CD14-positive monocyte (primary cell): ENCODE measurements at places on chromosomes 16 and 17. TPM values are rescaled to one million over a fixed set of nuclear protein-coding genes. Genes with fewer than 3 reads are reported as not detected.

KCNH4 gene
- polyA plus RNA-seq = not detected

EARS2 gene
- 4.2 TPM for polyA plus RNA-seq

STAT5A gene
- polyA plus RNA-seq = 30.5 TPM

KRT31 gene
- polyA plus RNA-seq = not detected

FBXW10B gene
- 0.09 TPM in 1 of 2 replicates, not detected in the other for polyA plus RNA-seq

SHPK gene
- polyA plus RNA-seq = 3.9 and 4.3 TPM in 2 replicates

JUP gene
- polyA plus RNA-seq = 22.1 and 39.2 TPM in 2 replicates

GCGR gene
- polyA plus RNA-seq = not detected in 2 replicates

TPSG1 gene
- polyA plus RNA-seq = not detected in 2 replicates

ZDHHC1 gene
- polyA plus RNA-seq = 14.2 TPM

ZNF597 gene
- 0.36 and 0.80 TPM in 2 replicates for polyA plus RNA-seq

CACNG4 gene
- not detected in 2 replicates for polyA plus RNA-seq

BAIAP2 gene
- polyA plus RNA-seq = 14.9 and 17.0 TPM in 2 replicates

ITGAD gene
- polyA plus RNA-seq = not detected

RASD1 gene
- polyA plus RNA-seq = 1.3 TPM

GFAP gene
- polyA plus RNA-seq = 0.03 TPM in 1 of 2 replicates, not detected in the other

SLFN13 gene
- 3.0 TPM for polyA plus RNA-seq

CDH3 gene
- polyA plus RNA-seq = not detected in 2 replicates

TLCD2 gene
- not detected for polyA plus RNA-seq

CDRT4 gene
- polyA plus RNA-seq = not detected

TMEM238L gene
- polyA plus RNA-seq = not detected in 2 replicates

WSCD1 gene
- polyA plus RNA-seq = not detected in 2 replicates

ST6GALNAC1 gene
- not detected for polyA plus RNA-seq

AATK gene
- 0.93 TPM for polyA plus RNA-seq

CCL5 gene
- polyA plus RNA-seq = 2.8 TPM

CNGB1 gene
- polyA plus RNA-seq = not detected in 2 replicates

SLC52A1 gene
- polyA plus RNA-seq = not detected in 2 replicates

LAT gene
- 1.5 TPM for polyA plus RNA-seq

CLEC18A gene
- not detected for polyA plus RNA-seq

ABCC6 gene
- polyA plus RNA-seq = 14.7 TPM

SHCBP1 gene
- polyA plus RNA-seq = 0.93 TPM

OR4D1 gene
- polyA plus RNA-seq = 0.01 and 0.03 TPM in 2 replicates

UNC13D gene
- polyA plus RNA-seq = 111 and 119 TPM in 2 replicates

BTBD17 gene
- polyA plus RNA-seq = not detected

CRISPLD2 gene
- 69.0 TPM for polyA plus RNA-seq

MBTD1 gene
- polyA plus RNA-seq = 3.2 and 11.3 TPM in 2 replicates

HS3ST3B1 gene
- 0.73 TPM for polyA plus RNA-seq

ENKD1 gene
- polyA plus RNA-seq = 6.2 and 10.9 TPM in 2 replicates

KRT28 gene
- polyA plus RNA-seq = not detected in 2 replicates

SDK2 gene
- not detected for polyA plus RNA-seq

ITGAX gene
- 71.3 TPM for polyA plus RNA-seq

CCL2 gene
- 17.7 TPM for polyA plus RNA-seq

PIK3R5 gene
- polyA plus RNA-seq = 32.1 TPM

SMIM36 gene
- polyA plus RNA-seq = not detected

HOXB3 gene
- 0.56 and 0.65 TPM in 2 replicates for polyA plus RNA-seq

DHX58 gene
- 16.0 TPM for polyA plus RNA-seq

CEP20 gene
- 24.7 TPM for polyA plus RNA-seq

HEATR3 gene
- 23.8 and 40.6 TPM in 2 replicates for polyA plus RNA-seq

OR3A2 gene
- polyA plus RNA-seq = not detected

SPN gene
- 71.0 TPM for polyA plus RNA-seq

GAS2L2 gene
- polyA plus RNA-seq = not detected

SPATA22 gene
- 0.13 TPM in 1 of 2 replicates, not detected in the other for polyA plus RNA-seq

HOXB5 gene
- not detected in 2 replicates for polyA plus RNA-seq

CLEC19A gene
- not detected in 2 replicates for polyA plus RNA-seq

TCAP gene
- not detected for polyA plus RNA-seq

CES4A gene
- 4.1 TPM for polyA plus RNA-seq

PLEKHH3 gene
- polyA plus RNA-seq = 0.38 TPM
